NCI-H526 (cell line): ENCODE measurements at places on chromosomes 5 and 9.

GRCh38 chr9:750249-750967 lies 91.1 kb upstream of the DMRT1 start:
- DNase-seq: no peak

DNA sequence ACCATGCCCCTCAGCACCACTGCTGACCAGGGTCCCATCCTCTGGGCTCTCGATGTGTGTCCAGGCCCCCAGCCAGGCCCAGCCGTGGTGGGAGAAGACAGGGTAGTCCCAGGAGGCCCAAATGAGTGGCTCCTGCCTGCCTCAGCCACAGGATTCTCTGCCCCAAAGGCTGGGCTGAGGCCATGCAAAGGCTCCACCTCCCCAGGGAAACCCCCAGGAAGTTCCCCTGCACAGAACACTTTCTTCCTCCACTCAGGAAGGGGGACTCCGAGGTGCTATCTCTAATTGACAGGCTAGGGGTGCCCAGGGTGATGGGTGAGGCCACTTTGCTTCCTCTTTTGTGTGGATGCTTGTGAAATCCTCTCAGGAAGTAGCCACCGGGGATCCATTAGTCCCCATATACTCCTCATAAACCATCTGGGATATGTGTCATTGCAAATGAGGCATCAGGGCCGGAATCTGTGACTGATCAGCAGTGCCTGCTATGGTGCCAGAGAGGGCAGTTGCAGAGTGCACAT lies 23.1 kb upstream of the TDRD7 start:
- DNase-seq: no peak

GRCh38 chr5:159826351-159827214 lies 89.7 kb upstream of the ADRA1B start:
- DNase-seq: no peak

DNA sequence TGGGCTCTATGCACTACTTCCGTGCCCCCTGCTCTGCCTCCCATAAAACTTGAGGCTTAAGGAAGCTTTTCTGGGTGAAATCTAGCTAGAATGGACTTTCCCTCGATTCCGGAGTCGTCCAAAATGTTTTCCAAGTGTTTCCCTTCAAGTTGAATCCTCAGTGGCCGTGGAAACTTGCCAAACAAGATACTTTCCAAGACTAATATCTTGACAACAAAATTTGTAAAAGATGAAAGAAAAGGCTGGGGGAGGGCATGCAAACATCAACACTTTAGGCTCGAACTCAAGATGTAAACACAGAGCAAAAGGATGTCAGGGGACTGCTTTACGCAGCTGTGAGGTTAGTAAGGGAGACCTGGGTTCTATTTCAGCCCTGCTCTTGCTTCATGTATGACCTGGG lies 482.8 kb upstream of the KLF4 start:
- no peak for DNase-seq

GRCh38 chr9:83322438-83322837 lies 215.8 kb downstream of the FRMD3 start:
- no peak for DNase-seq
